ENCODE measurements at places on chromosomes 6 and 20.

DNA sequence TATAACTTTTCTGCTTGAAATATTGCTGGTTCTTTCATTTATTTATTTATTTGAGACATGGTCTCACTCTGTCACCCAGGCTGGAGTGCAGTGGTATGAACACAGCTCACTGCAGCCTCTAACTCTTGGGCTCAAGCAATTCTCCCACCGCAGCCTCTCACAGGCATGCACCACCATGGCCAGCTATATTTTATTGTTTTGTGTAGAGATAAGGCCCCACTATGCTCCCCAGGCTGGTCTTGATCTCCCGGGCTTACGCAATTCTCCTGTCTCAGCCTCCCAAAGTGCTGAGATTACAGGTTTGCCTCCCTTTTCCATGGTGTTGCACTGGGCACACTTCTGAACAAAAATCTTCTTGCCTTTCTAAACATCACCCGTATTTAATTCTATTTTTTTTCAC is 39.1 kb upstream of the RNGTT start:
- DNase-seq: no peak

GRCh38 chr6:38153798-38154345 is 334.3 kb downstream of the ZFAND3 start:
- DNase-seq: no peak

DNA sequence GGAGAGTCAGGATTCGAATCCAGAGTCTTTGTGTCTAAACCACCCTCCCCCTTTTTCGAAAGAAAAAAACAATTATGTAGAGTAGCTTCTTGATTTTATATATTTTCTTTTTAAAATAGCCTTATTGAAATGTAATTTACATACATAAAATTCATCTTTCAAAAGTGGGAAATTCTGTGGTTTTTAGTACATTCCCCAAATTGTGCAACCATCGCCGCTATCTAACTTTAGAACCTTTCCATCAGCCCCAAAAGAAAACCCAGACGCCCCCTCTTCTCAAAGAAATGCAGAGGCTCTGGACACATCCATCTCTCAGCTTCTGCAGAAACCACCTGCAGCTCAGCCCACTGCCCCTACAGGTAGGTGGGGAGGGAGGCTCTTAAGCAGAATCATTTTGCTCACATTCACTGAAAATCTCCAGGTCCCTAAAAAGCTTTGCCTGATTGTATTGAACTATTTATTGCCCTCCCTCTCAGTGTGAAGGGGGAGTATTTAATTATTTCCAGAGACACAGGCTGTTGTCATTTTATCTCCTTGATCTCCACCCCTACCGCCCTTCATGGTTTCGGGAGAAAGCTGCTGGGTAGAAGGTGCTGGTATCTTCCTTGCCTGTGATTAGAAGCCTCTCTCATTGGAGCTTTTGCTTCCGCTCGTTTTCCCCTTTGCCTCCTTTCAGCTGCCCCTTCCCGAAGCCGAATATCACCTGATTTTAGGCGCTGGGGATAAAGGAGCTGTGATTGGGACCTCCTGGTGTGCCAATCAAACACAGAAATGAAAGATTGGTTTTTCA is 68.7 kb upstream of the KCNG1 start:
- DNase-seq: no peak

- no peak for DNase-seq
Observed at GRCh38 chr6:166010136-166010960, 157.3 kb downstream of the TBXT start.

DNA sequence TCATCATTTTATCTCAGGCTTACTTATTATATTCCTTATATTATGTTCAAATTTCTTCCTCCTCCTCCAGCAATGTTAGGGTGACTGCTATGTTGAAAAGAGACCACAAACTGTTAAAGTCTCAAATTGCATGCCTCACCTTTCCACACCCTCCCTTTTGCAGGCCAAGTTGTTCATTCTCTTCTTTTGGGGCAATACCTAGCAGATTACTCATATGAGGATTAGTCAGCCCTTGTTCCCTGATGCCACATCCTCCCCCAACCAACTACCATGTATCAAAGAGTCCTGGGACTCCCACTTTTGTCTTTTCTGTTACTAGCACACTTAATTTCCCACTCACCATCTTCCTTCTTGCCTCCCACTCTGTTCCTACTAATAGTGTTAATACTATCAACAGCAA is 434.7 kb downstream of the BCKDHB start:
- DNase-seq: no peak

All from stimulated activated CD4-positive, alpha-beta T cell treated with anti-CD3 and anti-CD28 coated beads, Interleukin-4, amount 100 ng/mL, for 24 hours (primary cell).